ENCODE measurements at places on chromosomes 5 and 9. TPM values are rescaled to one million over a fixed set of nuclear protein-coding genes. Genes with fewer than 3 reads are reported as not detected.

RRAGA gene
- 46.2 TPM for total RNA-seq

DNA sequence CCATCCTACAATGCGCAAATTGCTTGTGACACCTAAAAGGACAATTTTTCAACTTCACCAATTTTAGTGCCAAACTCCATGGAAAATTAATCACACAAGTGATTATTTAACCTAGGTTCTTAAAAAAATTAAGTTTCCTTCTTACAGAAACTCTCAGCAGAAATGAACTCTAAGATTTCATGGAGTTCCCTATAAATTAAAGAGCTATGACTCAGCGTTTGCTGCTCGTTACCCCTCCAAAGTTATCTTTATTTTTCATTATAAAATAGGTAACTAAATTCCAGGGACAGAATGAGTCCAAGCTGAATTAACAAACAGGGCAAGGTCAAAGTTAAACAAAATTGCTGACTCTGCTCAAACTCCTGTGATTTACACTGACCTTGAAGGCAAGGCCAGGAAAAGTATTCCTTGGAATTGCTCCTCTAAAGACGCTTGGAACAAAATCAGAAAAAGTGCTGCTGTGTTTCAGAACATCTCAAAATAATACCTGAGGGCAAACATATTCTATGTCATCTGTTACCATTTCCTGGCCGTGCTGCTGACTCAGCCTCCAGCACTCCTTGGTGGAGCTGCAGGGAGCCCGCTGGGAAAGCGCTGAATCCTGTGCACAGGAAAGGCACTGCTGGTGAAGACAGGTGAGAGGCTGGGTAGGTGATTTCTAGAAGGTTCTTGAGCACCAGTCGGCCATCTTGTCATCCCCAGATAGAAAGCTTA, 2.5 kb upstream of the CMBL start:
- DNase-seq, result no peak
- no peaks in the 10 kb centered on the region for H3K27me3 ChIP-seq
- H3K27ac ChIP-seq, result no peak overlapping the region
- H3K36me3 ChIP-seq, result no peaks in the 10 kb centered on the region
- H3K4me1 ChIP-seq, result peaks cover 5% of the 10 kb centered on the region

AHRR gene
- 1.4 TPM for total RNA-seq

SLC25A46 gene
- 23.1 TPM for total RNA-seq

DNA sequence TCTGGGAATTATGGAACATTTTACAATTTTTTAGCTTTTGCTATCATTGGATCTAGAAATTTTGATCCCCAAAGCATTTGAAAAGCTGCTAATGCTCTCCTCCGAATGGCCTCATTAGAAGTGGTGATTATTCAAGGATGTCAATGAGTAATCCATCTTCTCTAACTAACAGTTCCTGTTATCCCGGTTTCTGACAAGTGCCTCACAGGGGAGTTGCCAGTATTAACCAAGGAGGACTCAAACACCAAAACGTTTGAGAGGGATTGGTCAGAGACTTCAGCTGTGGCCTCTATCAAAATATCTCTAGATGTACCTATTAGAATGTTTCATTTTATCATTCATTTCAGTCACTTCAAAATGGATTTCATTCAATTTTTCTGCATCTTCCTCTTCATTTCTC, 208.3 kb upstream of the ITGA1 start:
- H3K4me3 ChIP-seq, result no peak overlapping the region
- H3K27me3 ChIP-seq, result no peaks in the 10 kb centered on the region
- H3K27ac ChIP-seq, result no peak overlapping the region
- no peaks in the 10 kb centered on the region for H3K36me3 ChIP-seq
- DNase-seq, result no peak

FOXI1 gene
- total RNA-seq, result not detected

NR5A1 gene
- total RNA-seq, result 0.42 TPM

PAPPA gene
- total RNA-seq, result 0.63 TPM

DNA sequence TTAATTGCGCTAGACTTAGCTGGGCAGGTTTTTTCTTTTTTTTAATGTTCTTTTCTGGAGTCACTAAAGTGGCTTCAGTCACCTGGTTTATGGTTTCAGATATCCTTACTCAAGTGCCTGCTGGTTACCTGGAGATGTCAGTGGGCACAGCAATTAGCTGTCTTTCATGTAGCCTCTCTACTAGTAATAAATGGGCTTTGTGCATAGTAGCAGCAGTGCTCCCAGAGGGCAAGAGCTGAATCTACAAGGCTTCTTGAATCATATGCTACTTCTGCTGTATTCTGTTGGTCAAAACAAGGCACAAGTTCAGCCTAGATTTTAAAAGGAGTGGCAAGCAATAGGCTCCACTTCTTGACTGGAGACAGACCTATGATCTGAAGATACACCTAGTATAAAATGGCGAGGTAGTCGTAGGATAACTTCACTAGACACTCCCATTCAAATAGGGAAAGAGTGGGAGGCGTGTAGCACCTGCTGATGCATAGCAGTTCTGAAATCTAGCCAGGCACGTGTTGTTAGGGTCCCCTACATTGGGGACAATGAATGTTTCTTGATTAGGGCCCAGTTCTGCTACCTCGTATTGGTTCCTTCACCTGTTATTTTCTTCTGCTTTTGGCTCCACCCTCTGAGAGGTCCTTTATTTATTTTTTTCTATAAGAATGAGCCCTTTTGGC, 7.0 kb downstream of the SCAMP1 start:
- H3K36me3 ChIP-seq, result no peaks in the 10 kb centered on the region
- no peak overlapping the region for H3K27ac ChIP-seq
- H3K27me3 ChIP-seq, result no peaks in the 10 kb centered on the region
- DNase-seq, result no peak

GRCh38 chr5:151040211-151040747, 19.9 kb downstream of the GPX3 start:
- H3K4me3 ChIP-seq, result no peak overlapping the region
- peaks cover 21% of the 10 kb centered on the region for H3K36me3 ChIP-seq
- H3K27ac ChIP-seq, result no peak overlapping the region
- no peaks in the 10 kb centered on the region for H3K27me3 ChIP-seq
- no peaks in the 10 kb centered on the region for H3K4me1 ChIP-seq

Measured in H1 (cell line).